Kidney epithelial cell (primary cell): ENCODE measurements at places on chromosomes 4 and X.

DNA sequence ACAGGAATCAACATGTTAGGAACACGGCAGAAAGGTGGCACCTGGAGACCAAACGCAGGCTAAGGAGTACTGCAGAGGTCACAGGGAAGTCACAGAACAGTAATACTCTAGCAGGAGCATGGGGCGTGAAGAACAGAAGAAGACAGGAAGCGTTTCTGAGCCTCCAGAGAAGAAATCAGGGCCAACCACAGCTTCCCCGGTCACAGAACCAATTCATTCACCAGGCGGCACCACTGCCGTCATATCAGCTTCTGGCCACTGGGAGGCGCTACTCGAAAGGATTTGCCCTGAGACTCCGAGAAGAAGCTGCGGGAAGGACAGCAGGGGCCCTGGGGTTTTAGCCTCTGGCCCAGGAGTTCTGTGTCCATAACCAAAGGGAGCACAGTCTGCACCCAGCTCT is 78.0 kb upstream of the DRD5 start:
- no peak for DNase-seq

DNA sequence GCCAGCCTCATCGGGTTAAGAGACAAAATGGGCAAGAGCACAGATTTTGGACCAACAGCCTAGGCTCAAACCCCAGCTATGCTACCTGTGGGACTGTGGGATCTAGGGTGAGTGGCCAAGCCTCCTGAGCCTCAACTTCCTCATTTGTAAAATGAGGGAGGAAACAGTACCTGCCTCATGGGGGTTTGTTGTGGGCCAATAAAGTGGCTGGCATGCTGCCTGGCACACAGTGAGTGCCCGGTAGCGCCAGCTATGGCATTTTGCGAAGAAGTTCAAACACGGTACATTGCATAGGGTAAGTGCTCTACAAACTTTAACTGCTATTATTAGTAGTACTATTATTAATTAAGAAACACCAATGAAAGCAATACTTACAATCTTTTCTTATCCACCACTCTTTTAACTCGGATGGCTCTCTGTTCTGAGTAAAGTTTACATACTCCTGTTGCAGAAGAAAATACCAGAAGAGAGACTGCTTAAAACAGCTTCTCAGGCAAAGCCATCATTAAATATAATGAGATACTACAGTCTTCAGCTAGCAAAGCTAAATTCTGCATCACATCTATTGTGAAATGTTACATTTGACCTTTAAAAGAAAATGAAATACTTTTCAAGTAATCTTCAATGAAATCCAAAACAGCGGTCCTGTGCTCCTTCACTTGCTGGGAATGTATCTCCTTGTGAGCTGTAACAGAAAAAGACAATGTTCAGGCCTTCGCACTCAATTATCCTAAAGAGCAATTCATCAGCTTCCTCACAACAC is 70.1 kb downstream of the NSG1 start:
- no peak for DNase-seq

- DNase-seq: peak; percentile 9
Measured at GRCh38 chrX:53312946-53313727, 31.8 kb upstream of the IQSEC2 start.

DNA sequence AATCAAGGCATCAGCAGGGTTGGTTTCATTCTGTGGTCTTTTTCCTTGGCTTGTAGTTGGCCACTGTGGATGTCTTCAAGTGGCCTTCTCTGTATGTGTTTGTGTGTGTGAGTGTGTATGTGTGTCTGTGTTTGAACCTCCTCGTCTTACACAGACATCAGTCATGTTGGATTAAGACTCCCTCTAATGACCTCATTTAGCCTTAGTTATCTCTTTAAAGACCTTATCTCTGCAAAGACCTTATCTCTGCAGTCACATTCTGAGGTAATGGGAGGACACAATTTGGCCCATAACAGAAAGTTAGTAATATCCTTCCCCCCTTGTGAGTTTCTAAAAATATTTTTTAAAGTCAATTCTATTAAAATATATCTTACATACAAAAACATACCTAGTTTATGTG is 126.7 kb downstream of the EMCN start:
- DNase-seq: no peak

- peak; percentile 39 for DNase-seq
Measured at GRCh38 chr4:77593993-77594392, 11.6 kb upstream of the CXCL13 start.

GRCh38 chr4:140368686-140369085 is 4.8 kb upstream of the SCOC start:
- no peak for DNase-seq

DNA sequence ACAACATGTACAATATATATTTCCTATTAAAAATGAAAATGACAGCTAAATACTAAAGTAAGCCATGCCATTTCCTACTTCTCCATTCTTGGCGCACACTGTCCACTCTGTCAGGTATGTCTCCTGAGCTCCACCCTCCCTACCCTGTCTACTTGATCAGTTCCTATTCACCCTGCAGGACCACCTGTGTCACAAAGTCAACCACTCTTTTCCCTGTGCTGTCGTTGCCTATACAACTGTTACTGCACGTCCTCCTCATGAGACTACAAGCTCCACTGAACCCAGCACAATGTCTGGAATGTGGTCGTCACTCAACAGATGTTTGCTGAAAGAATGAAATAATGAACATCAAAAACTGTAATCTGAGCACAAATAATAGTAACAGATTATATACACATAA is 54.9 kb downstream of the SLC9A7 start:
- DNase-seq: no peak

DNA sequence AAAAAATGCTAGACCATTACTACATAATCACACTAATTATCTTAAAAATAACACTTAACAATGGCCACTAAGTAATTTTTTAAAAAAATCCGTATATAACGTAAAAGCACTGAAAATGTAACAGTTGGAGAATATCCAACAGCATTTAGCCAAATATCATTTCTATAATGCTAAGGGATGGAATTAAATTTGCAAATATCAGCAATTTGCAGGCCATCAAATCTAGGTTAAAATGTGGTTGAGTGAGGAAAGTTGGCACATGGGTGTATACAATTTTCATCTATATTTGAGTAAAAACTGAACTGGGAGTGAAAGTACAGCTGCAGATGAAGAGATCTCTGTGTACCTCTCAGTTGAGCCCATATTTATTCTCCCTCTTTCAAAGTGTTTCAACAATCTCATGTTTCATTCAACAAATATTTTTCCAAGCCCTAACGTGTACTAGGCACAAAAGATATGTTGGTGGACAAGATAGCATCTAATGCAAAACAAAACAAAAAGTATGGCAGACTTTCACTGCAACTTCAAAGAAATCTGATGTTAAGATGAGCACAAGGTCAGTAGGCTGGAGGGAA is 63.0 kb downstream of the MBNL3 start:
- no peak for DNase-seq

GRCh38 chrX:13581554-13581953 is 12.2 kb downstream of the EGFL6 start:
- no peak for DNase-seq

DNA sequence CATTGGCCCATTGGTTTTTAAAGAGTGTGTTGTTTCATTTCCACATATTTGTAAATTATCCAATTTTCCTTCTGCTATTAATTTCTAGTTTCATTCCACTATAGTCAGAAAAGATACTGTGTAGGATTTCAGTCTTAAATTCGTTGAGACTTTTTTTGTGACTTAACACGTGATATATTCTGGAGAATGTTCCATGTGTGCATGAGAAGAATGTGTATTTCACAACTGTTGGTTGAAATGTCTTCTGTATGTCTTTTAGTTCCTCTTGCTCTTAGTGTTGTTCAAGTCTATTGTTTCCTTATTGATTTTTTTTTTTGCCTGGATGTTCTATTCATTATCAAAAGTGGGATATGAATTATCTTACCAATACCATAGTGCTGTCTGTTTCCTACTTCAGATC is 606.9 kb downstream of the RPA4 start:
- no peak for DNase-seq

DNA sequence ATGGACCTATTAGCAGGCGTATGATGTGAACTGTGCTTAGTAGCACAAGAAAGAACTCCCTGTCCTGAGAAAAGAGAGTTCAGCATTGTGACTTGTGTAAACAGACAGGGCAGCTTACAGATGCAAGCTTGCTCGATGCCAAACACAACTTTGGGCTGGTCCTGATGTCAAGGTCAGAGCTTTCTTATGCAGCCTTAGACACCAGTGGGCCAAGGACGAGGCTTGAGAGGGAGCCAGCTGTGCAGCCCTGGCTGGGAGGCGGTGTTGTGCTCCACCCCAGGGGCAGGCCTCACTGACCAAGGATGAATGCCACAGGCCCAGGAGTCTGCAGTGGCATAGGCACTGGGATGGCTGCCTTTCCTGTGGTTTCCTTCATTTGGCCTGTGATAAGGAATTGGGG is 35.4 kb downstream of the JADE1 start:
- DNase-seq: no peak

GRCh38 chrX:68826113-68826980 is 2.5 kb upstream of the EFNB1 start:
- DNase-seq: no peak

GRCh38 chr4:46649390-46649789 is 259.5 kb upstream of the GABRA2 start:
- no peak for DNase-seq

DNA sequence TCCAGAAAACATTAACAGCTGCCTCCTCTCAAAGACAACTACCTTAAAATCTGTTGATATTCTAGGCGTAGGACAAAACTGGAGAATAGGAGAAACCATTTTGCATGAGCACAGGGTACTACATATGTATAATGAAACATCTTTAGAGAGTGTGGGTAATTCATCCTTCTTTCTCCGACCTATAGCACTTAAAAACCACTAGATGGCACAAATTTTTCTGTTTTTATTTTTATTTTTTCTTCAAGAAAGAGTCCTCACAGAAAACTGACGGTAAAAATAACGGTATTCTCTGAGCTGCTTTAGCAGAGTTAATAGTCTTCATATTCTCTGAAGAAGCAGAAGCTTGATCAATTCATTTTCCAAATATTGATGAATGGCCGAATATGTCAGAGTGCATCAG is 14.6 kb downstream of the SMIM31 start:
- no peak for DNase-seq

DNA sequence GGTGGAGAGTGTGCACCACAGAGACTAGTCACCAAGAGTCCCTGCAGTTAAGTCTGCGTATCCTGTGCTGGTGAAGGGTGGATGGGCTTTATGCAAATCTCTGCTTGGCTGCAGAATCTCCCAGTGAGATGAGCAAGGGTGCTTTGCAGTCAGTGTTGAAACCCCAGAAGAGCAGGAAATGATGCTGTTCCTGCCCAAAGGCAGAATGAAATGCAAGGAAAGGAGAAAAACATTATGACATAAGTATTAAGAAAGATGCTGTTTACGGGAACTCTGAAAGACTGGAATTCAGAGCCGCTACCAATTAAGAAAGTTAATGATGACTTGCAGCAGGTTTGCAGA is 25.4 kb upstream of the ACSL1 start:
- DNase-seq: no peak

GRCh38 chr4:2791518-2792395 is 1.1 kb upstream of the SH3BP2 start:
- no peak for DNase-seq

DNA sequence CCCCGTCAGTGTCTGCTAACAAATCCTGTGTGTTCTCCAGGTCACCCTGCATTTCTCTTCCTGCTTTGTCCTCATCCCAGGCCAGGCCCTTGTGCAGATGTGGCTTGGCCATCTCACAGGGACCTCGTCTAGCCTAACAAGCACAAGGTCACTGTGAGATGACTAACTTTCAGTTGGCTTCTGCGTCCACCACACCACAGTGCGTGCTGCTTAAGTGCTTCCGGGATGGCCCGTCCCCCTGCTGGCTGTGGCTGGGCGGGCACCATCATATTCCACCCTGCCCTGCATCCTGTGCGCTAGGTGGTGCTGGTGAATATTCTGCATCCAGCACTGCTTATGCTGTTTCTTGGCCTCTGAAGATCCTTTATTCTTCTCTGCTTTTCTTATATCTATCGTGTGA is 33.8 kb downstream of the RBBP7 start:
- no peak for DNase-seq

GRCh38 chrX:53743244-53743643 is 56.7 kb upstream of the HUWE1 start:
- DNase-seq: no peak

DNA sequence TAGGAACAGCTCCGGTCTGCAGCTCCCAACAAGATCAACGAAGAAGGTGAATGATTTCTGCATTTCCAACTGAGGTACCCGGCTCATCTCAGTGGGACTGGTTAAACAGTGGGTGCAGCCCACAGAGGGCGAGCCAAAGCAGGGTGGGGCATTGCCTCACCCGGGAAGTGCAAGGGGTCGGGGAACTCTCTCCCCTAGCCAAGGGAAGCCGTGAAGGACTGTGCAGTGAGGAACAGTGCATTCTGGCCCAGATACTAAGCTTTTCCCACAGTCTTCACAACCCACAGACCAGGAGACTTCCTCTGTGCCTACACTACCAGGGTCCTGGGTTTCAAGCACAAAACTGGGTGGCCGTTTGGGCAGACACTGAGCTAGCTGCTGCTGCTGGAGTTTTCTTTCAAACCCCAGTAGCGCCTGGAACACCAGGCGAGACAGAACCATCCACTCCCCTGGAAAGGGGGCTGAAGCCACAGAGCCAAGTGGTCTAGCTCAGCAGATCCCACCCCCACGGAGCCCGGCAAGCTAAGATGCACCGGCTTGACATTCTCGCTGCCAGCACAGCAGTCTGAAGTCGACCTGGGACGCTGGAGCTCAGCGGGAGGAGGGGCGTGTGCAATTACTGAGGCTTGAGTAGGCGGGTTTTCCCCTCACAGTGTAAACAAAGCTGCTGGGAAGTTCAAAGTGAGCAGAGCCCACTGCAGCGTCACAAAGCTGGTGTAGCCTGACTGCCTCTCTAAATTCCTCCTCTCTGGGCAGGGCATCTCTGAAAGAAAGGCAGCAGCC is 84.6 kb downstream of the THOC2 start:
- DNase-seq: peak; percentile 38

GRCh38 chr4:111678908-111679307 is 466.3 kb upstream of the FAM241A start:
- no peak for DNase-seq

DNA sequence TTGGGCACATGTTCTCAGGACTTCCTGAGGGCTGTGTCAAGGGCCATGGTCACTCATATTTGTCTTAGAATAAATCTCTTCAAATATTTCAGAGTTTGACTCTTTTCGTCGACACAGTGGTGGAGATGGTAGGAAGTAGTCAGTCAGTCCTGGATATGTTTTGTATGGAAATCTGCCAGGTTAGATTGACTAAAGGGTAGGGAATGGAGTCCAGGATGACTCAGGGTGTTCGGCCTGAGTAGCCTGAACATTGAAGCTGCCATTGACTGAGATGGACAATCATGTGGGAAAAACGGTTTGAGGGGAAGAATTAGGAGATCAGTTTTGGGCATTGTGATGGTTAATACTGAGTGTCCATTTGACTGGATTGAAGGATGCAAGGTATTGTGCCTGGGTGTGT is 177.1 kb upstream of the CENPE start:
- DNase-seq: peak; percentile 26

- DNase-seq: no peak
Measured at GRCh38 chrX:109848461-109849050, 115.5 kb upstream of the ACSL4 start.

GRCh38 chr4:56134266-56134665 is 185.5 kb downstream of the CEP135 start:
- DNase-seq: no peak
